ENCODE measurements at places on chromosomes 4 and X. TPM values are rescaled to one million over a fixed set of nuclear protein-coding genes. Genes with fewer than 3 reads are reported as not detected.

Gene CLIC2
- total RNA-seq, result 10.2 TPM

Gene ADH1B
- total RNA-seq, result 2.4 TPM

Gene IL13RA2
- total RNA-seq, result 0.72 TPM

Gene NMU
- total RNA-seq, result 5.7 TPM

Gene BMPR1B
- total RNA-seq, result 30.1 TPM

Gene MAOB
- total RNA-seq, result 20.0 TPM

Gene PPP2R2C
- 70.7 TPM for total RNA-seq

Gene RHOH
- total RNA-seq, result 3.1 TPM

Gene NDST3
- total RNA-seq, result 24.2 TPM

Gene AADAT
- total RNA-seq, result 14.3 TPM

Gene PPEF2
- total RNA-seq, result not detected

DNA sequence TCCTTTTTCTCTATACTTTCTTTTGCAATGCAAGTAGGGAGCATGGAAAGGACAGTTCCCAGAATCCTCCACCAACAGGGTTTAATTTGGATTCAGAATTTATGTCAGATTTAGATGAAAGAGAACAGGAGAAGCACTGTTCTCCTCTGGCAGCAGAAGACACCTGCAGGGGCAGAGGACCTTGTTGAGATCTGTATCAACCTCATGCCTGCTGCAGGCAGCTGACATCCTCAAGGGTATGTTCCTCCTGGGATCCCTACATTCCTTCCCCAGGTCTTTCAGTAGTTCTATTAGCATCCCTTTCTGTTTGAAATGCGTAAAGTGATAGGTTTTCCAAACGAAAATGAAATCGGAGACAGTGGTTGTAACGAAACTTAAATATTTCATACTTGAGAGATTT lies 10.6 kb upstream of the GUCY1A1 start:
- no peaks in the 10 kb centered on the region for H3K27me3 ChIP-seq
- no peak for DNase-seq
- no peaks in the 10 kb centered on the region for H3K4me1 ChIP-seq
- no peak overlapping the region for H3K4me3 ChIP-seq
- no peaks in the 10 kb centered on the region for H3K36me3 ChIP-seq
- H3K27ac ChIP-seq, result no peak overlapping the region

DNA sequence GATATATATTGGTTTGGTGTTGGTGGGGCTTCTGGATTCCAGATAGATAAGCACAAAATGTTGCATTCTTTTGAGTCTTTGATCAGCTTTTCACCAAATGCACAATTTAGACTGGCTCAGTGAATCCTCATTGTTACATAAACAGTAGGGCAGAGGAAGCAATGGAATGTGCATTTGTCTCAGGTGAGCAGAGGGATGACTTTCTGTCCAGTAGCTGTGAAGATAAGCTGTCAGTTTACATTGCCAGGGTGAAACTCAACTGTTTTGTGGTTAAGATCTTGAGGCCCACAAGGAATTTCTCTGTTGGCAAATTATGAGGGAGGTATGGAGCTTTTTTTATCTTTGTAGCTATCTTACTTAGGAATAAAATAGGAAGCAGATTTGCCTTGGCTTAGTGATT lies 168.0 kb downstream of the GALNTL6 start:
- H3K4me3 ChIP-seq, result no peak overlapping the region
- no peak for DNase-seq
- no peaks in the 10 kb centered on the region for H3K4me1 ChIP-seq
- H3K27ac ChIP-seq, result no peak overlapping the region
- no peaks in the 10 kb centered on the region for H3K36me3 ChIP-seq
- H3K27me3 ChIP-seq, result no peaks in the 10 kb centered on the region

- no peaks in the 10 kb centered on the region for H3K27me3 ChIP-seq
- no peaks in the 10 kb centered on the region for H3K4me1 ChIP-seq
- H3K27ac ChIP-seq, result no peak overlapping the region
- H3K4me3 ChIP-seq, result no peak overlapping the region
These were observed 166.5 kb downstream of the TBX22 start for GRCh38 chrX:80181079-80181478.

- H3K27ac ChIP-seq, result no peak overlapping the region
- no peaks in the 10 kb centered on the region for H3K4me1 ChIP-seq
- DNase-seq, result no peak
These were observed 8.0 kb upstream of the CPEB2 start for GRCh38 chr4:14994242-14994641.

DNA sequence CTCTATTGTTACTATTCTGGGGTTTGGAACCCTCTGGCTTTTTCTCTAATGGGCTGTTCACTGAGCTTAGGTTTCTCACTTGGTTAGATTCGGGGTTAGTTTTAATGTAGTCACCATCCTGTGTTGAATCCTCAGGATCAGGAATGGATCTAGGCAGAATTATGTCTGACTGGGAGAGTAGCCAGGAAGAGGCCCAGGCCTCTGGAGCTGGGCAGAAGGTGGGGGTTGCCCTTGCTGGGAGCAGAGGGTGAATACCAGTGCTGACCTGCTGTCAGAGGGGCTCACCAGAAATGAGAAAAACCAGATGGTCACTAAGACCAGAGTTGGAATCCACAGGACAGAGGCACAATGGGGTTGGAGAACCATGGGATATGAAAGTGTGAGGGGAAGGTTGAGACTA lies 126.6 kb upstream of the SLC4A4 start:
- DNase-seq, result no peak
- H3K4me1 ChIP-seq, result peaks cover 8% of the 10 kb centered on the region
- H3K27ac ChIP-seq, result no peak overlapping the region
- H3K36me3 ChIP-seq, result no peaks in the 10 kb centered on the region
- no peaks in the 10 kb centered on the region for H3K27me3 ChIP-seq

DNA sequence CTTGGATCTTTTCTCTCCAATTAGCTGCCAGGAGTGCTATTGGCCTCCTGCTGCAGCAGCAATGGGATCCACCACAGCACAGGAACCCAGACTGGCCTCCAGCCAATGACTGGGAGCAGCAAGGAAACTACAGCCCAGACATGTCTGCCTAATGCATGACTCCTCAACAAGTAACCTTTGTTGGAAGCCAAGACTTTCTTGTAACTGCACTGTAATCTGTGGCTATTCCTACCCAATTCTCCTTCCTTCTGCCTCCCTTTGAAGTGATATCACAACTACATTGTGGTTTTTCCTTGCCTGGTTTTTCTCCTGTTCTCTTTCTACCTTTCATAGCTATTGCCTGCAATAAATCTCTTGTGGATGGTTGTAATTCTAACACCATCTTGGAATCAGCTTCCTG lies 39.8 kb downstream of the SNCA start:
- H3K4me3 ChIP-seq, result no peak overlapping the region
- H3K36me3 ChIP-seq, result no peaks in the 10 kb centered on the region
- no peaks in the 10 kb centered on the region for H3K27me3 ChIP-seq
- H3K27ac ChIP-seq, result no peak overlapping the region

GRCh38 chrX:129652565-129653169 lies 2.1 kb downstream of the APLN start:
- no peak overlapping the region for H3K4me3 ChIP-seq
- H3K4me1 ChIP-seq, result peaks cover 42% of the 10 kb centered on the region
- no peak overlapping the region for H3K27ac ChIP-seq
- DNase-seq, result no peak
- no peaks in the 10 kb centered on the region for H3K36me3 ChIP-seq

GRCh38 chrX:47148946-47149345 lies 3.9 kb downstream of the RBM10 start:
- no peaks in the 10 kb centered on the region for H3K36me3 ChIP-seq
- H3K4me1 ChIP-seq, result peaks cover 15% of the 10 kb centered on the region
- peaks cover 14% of the 10 kb centered on the region for H3K27me3 ChIP-seq
- H3K27ac ChIP-seq, result no peak overlapping the region

DNA sequence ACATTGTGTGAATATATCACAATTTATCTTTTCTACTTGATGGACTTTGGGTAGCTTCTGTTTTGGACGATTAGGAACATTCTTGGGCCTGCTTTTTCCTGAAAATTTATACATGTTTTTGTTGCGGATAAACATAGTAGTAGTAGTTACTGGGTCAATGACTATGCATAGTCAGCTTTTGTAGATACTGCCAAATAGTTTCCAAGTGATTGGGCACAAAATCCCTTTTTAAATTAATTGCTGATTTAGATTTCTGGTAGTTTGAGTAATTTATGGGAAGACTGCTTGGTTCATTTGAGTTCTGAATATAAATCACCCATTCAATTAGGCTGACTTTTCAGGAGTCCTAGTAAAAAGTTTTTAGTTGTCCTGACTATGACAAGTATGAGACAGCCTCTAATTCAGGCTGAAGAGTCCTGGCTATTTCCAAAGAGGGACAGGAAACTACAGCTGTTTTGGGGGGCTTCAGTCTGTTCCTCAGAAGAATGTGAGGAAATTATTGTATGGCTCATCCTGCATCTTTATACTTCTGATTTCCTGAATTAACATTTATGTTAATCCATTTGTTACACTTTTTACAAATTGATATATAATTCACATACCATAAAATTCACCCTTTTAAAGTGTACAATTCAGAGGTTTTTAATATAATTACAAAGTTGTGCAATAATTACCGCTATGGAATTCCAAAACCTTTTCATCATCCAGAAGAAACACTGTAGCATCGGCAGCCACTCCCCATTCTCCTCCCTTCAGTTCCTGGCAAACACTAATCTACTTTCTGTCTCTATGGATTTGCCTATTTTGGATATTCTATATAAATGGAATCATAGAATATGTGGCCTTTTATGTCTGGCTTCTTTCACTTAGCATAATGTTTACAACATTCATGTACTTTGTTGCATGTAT lies 14.2 kb downstream of the LRP2BP start:
- H3K27ac ChIP-seq, result no peak overlapping the region
- H3K27me3 ChIP-seq, result no peaks in the 10 kb centered on the region
- peaks cover 3% of the 10 kb centered on the region for H3K36me3 ChIP-seq
- DNase-seq, result no peak

GRCh38 chr4:164847016-164847415 lies 30.0 kb upstream of the APELA start:
- H3K36me3 ChIP-seq, result no peaks in the 10 kb centered on the region
- H3K4me1 ChIP-seq, result no peaks in the 10 kb centered on the region
- no peak for DNase-seq
- H3K27ac ChIP-seq, result no peak overlapping the region

- no peaks in the 10 kb centered on the region for H3K27me3 ChIP-seq
- no peak for DNase-seq
- no peaks in the 10 kb centered on the region for H3K4me1 ChIP-seq
- no peak overlapping the region for H3K27ac ChIP-seq
- H3K4me3 ChIP-seq, result no peak overlapping the region
These were observed 243.2 kb upstream of the POF1B start for GRCh38 chrX:85622635-85623034.

- H3K4me3 ChIP-seq, result no peak overlapping the region
These were observed 446.8 kb downstream of the TRAM1L1 start for GRCh38 chr4:116638592-116638991.

DNA sequence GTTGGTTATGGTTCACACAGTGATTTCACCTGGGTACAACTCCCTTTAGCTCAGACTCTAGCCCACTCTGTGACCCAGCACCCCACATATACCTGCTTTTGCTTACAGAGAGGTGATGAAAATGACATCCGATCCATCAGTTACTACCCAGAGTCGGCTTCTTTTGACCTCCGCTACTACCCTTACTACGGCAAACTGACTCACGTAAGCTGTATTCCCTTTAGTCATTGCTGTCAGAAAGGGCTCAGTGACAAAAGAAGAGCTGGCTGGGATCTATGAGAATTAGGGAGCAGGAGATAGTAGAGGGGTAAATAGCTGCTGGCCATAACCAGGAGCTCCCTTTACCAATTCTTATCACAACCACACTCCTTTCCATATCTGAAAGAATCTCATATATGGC lies 16.7 kb downstream of the ATP1B4 start:
- no peaks in the 10 kb centered on the region for H3K27me3 ChIP-seq
- no peaks in the 10 kb centered on the region for H3K36me3 ChIP-seq
- no peak for DNase-seq
- no peak overlapping the region for H3K4me3 ChIP-seq

DNA sequence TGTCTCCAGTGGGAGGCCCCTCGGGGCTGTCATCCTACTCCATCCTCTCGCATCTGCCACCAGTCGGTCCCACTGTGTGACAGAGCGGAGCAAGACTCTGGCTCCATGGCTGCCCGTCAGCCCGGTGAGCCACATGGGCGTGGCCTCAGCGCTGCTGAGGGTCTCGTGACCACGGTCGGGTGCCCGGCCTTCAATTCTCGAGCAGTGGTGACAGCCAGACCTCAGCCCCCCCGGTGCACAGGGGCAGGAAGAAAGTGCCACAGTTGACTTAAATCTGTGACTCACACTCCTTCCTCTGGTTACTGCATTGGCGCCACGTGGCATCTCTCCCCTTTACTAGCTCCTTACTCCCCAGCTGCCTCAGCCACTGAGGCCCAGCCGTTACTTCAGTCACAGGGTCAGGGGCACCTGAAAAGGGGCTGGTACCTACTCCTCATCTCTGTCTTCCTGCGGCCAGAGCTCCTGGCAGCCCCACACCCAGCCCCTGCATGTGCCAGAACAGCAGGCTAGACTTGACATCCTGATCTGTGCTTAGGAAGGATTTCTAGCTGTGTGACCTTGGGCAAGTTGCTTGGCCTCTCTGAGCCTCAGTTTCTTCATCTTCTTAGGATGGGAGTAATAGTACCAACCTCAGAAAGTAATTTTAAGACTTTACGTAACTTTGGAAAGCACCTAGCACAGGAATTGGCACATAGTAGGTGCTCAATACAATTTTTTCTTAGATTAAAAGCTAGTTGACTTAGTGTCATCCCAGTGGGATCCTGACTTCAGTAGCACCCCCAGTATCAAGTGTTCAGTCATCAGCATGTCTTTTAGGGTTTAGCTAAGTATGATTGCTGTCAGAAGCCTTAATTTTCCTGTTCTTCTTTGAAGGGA lies 66.1 kb downstream of the TNIP2 start:
- H3K4me3 ChIP-seq, result no peak overlapping the region
- H3K36me3 ChIP-seq, result peaks cover 71% of the 10 kb centered on the region
- no peaks in the 10 kb centered on the region for H3K27me3 ChIP-seq
- H3K4me1 ChIP-seq, result no peaks in the 10 kb centered on the region
- no peak overlapping the region for H3K27ac ChIP-seq

DNA sequence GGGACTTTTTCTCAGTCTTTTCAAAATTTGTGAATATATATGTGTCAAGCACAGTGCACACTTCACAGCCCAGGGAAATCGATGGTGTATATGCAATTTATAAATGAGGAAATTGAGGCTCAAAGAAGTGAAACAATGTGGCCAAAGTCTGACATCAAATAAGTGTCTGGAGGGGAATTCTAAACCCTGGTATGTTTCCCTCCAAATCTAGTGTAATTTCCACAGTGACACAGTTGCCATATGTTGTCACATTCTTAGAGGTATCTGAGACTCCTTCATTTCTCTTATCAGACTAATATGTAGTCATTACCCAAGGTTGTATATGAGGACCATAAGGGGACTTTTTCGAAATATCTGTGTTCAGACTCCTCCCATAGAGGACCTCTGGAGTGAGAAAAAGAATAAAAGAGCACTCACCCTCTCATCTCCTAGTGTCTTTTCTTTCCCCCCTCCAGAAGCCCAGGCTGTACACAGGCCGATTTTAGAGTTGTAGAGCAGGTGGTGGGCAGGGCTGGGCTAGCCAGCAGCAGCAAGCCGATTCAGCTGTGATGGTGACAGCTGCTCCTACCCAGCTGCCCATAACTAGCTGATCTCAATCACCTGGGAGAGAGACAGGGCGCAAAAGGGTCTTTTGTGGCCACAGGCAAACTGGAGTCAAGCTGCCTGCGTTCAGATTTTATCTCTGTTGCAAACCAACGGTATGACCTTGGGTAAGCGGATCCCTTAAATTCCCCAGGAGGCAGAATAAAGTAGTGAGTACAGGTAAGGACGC lies 55.1 kb downstream of the CLCN5 start:
- H3K4me3 ChIP-seq, result no peak overlapping the region
- no peaks in the 10 kb centered on the region for H3K4me1 ChIP-seq
- no peak for DNase-seq
- no peaks in the 10 kb centered on the region for H3K36me3 ChIP-seq

- H3K27me3 ChIP-seq, result peaks cover 39% of the 10 kb centered on the region
- H3K4me1 ChIP-seq, result peaks cover 25% of the 10 kb centered on the region
- no peak overlapping the region for H3K4me3 ChIP-seq
- no peak overlapping the region for H3K27ac ChIP-seq
These were observed 4.7 kb upstream of the LRAT start for GRCh38 chr4:154739111-154739510.

All from spinal cord (tissue), 10 donors.